ENCODE measurements at places on chromosomes 4 and X.

DNA sequence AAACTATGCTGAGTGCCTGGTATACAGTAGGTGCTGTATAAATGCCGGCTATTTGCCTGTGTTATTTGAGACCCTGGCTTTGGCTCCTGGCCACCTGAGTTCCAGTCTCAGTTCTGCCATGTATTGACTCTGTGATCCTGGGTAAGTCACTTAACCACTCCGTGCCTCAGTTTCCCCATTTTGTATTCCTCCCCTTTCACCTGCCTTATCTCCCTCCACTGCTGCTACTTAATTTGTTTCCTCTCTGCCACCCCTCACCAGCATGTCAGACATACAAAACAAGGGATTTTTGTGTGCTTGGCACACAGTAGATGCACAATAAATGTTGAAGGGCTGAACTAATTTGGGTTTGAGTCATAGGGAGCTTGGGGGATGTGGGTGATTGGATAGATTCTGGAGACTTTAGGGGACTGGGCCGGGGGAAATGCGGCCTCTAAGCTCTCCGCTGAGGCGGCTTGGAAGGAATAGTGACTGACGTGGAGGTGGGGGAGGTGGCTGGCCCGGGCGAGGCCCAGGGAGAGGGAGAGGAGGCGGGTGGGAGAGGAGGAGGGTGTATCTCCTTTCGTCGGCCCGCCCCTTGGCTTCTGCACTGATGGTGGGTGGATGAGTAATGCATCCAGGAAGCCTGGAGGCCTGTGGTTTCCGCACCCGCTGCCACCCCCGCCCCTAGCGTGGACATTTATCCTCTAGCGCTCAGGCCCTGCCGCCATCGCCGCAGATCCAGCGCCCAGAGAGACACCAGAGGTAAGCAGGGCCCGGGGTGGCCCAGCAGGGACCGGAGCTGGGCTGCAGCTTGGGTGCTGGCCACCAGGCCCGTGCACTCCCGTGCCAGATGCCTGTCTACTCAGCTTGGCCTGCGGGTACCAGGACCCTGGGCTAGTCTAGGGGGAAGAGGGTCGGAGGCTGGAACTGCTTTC, at the start of gene TIMP1:
Gene TIMP1 (plus strand): TSS at position 706 of the 917 bp plus-strand sequence. CDS start 980 bp downstream, outside the sequence.
- peak; percentile 94 for DNase-seq

DNA sequence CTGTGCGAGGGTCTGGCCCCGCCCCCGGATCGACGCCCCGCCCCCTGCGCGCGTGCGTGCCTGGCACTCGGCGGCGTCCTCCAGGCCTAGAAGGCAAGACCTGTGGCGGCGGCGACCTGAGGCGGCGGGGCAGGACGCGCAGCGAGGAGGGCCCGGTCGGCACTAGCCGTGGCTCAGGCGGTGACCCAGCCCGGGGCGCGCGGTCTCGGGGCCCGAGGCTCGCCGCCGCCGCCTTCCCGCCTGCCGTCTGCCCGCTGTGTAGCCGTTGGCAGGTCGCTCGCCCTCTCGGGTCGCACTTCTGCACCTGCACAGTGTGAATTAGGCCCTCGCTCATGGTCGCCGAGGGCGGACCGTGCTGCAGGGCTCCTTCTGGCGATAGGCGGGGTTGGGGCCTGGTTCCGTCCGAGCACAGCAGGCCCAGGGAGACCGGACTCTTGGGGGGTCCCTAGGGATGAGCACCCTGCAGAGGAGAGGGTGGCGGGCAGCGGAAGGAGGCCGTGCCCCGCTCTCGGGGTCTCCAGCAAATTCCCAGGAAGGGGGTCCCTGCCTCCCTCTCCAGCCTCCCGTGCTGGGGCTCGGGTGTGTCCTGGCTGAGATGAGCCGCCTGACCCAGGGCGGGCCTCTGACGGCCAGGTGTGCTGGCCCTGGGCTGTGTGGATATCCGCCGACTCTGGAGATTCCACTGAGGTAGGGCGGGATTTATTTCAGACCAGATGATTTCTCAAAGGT, 557 bp upstream of the FAM53A start:
- no peak for DNase-seq

DNA sequence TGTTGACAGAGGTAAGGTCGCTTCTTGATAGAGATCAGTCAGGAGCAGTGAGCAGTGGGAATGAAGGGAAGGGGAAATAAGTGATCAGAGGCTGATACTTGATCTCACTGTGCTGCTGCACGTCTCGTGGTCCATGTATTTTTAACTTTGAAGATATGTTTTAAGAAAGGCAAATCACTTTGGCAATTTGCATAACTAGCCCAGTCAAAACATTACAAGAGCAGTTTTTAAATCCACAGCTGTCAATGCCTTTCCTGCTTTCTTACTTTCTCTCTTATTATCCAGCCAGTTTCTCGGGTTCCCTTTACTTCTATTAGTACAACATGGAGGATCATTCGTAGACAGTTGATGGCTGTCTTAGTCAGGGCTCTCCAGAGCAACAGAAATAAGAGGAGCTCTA, 472.8 kb downstream of the TMA16 start:
- DNase-seq: no peak

DNA sequence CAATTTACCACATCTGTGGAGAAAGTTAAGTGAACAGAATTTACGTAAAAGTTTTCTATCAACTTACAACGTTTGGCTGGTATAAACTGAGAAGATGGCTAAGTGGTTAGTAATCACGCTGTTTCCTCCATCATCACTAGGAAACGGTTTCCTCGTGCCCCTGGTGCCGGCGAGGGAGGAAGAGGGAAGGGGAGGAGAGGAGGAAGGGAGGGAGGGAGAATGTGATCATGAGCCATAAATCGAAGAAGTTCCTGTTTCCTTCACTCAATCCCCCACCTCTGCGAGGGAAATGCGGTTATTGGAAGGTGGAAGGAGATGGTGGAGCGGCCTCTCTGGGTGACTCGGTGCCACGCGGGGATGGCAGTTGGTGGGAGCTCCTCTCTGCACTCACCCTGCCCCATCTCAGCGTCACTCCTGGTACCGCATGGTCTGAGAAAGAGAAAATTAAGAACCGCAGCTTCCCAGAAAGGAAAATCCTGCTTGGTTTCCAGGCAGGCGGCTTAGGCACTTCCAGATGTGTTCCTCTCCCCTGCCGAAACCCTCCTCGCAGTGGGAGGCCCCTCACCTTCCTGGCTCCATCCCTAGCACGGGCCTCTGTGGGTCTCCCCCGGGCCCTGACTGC, 216.8 kb downstream of the AFAP1 start:
- DNase-seq: peak; percentile 40

DNA sequence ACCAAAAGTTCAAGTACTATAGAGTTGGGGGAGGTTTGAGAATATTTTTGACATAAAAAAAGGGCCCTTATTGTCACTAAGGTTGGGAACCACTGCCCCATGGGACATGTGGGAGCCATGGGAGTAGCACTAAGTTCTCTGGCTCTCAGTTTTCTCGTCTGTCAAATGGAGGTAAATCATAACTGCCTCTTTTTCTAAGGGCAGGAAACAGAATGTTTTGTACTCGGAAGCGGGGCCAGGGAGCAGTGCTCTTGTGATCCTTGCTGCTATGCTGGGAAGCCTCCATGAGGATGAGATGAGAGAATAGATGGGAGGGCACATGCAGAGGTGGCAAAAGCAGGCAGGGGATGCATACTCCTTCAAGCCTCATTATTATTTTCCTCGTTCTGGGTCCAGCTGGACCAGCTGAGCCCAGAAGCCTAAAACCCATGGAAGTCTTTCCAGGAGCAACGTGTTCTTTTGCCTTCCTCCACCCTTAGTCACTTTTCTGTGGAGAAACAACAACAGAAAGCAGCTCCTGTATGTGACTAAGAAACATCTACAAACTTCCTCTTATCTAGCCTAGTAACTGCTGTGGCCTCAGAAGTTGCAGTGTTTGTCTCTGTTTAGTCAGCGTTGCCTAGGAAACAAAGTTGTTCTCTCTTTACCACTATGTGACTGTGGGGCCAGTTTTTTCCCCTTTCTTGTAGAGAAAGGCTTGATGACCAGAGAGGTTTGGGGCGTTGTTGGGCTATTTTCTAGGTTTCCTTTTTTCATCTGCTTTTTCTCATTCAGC, 64.8 kb downstream of the TSC22D3 start:
- peak; percentile 85 for DNase-seq

DNA sequence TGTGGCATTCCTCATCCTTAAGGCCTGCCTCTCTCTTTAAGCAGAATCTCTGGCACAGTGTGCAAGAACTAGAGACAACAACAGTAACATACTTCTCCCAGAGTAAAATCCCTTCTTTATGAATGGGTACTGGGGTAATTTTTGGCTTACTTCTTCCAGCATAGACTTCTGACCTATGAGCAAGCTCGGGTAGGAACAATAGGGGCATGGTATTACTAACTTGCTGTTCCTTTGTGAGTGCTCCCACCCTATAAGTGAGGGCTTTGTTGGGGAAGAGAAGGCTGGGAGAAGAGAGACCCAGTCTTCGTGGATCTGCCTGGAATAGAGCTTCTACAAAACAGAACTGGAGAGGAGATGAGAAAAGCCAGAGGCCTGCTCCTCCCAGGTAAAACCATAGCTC, 30.2 kb downstream of the CLDN2 start:
- no peak for DNase-seq

DNA sequence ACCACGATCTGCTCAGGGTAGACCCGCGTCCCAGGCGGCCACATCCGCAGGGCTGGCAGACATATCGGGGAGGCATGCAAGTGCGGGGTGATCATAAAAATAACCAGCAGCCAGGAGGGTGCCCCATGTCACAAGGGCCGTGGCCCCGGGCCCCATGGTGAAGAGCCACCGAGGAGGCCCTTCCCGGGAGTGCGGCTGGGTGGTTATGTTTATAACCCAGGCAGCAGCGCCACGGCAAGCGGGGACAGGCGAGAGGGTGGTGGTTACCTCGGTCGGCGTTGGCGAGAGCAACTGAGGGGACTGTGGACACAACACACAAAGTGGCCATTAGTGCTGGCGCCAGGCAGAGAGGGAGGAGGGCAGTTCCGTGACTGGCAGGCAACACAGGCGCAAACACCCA, 92.7 kb upstream of the AFAP1 start:
- DNase-seq: no peak

DNA sequence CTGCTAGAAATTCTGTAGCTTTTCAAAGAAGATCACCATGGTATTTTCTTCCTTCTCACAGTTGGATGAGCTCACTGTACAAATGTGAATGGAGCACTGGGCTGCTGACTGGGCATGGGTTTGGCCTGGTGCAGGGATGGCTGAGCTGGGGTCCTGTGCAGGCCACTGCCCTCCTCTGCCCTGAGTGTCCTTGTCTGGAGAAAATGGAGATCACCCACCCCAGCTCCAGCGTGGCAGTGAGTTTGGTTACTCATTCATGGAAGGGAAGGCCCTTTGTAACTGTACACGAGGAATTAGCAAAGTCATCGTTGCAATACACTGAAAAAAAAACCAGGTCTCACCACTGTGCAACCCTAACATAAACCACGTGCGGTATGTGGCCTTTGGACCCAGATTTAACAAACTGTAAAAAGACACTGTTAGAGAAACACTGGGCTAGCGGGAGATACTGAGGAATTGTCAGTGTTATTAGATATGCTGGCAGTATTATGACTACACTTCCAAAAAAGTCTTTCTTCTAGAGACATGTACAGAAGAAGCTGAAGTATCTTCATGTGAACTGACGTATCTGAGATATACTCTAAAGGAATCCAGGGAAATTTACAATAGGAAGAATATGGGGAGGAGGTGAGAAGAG, 16.1 kb upstream of the TBC1D14 start:
- DNase-seq: peak; percentile 45

- no peak for DNase-seq
Observed at GRCh38 chrX:1380672-1381233, 11.2 kb downstream of the SLC25A6 start.

- no peak for DNase-seq
Observed at GRCh38 chr4:105193536-105193935, 46.9 kb downstream of the TET2 start.

GRCh38 chrX:11193035-11193469, 81.9 kb downstream of the HCCS start:
- peak; percentile 31 for DNase-seq

DNA sequence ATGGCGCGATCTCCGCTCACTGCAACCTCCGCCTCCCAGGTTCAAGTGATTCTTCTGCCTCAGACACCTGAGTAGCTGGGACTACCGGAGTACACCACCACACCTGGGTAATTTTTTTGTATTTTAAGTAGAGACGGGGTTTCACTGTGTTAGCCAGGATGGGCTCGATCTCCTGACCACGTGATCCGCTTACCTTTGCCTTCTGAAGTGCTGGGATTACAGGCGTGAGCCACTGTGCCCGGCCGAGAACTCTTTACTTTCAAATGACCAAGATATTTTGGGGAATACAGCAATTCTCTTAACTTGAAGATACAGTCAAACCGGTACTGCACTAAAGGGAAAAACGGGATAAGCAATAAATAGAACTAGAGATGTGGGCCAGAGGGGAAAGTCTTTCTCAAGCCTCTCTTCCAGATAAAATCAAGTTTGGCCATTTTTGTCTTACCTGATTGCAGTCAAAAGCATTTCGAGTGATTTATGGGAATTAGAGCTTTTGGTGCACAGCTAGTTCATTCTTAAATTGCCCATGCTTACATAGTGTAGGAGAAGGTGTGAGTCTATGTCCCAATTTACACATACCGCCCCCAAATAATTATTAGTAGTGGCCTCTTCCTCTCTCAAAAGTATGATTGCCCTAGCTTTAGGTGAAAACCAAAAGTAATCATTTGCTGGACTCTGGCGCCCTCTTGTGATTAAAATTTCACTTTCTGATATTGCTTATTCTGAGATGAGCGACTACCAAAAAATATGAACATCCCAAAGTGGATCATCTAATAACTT, 53.2 kb upstream of the ABCG2 start:
- DNase-seq: peak; percentile 47

- DNase-seq: no peak
Observed at GRCh38 chr4:57401586-57401985, 291.4 kb upstream of the IGFBP7 start.

DNA sequence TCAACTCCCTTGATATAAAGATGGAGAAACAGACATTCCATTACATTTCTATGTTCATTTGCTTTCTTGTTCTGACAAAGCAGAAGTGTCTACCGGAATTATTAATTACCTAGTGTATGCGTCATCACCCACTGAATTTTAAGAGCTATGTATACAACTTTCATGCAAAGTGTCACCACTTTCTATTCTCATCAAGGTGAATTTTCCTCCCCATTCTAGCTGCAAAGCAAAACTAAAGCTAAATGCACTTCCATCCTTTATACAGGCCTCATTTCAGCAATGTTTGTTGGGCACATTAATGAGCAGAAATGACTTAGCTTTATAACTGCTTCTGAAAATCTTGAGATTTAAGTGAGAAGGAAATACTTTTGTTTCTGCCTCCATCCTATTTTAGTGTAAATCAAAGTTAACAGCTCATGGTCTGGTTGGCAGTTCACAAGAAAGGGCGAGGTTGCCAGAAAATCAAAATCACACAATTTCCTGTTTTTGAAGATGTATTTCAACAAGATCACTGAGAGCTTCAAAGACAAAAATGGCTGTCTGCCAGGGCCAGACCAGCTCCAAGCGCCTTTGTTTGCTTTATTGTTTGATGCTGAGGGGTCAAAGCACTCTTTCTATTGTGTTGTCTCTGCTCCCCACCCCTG, 7.2 kb upstream of the FAM9C start:
- peak; percentile 2 for DNase-seq
